CD4-positive, alpha-beta T cell treated with Interleukin-2 at 100 ng/mL for 4 hours (primary cell): ENCODE measurements at places on chromosomes 6 and 20.

GRCh38 chr6:83822629-83823169, 30.5 kb upstream of the RIPPLY2 start:
- no peak for DNase-seq

- no peak for DNase-seq
These were observed 149.5 kb downstream of the ANKRD60 start for GRCh38 chr20:58078741-58079522.

- no peak for DNase-seq
These were observed 94.3 kb downstream of the INSM1 start for GRCh38 chr20:20462185-20462584.

DNA sequence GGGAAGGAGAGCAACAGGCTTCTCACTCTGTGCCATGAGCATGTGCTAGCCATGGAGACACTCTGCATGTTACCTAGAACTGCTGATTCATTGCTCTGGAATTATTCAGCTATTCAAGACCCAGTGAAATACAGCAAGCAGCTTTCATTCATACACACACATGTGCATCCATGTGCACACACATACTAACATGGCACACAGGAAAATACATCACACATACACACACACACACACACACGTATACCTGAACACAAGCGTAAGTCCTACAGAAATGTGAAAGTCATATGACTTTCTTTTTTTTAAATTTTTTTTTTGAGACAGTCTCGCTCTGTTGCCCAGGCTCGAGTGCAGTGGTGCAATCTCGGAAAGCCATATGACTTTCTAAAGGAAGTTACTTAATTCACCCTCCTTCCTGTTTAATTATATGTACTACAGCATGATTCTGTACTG, 108.2 kb upstream of the NFATC2 start:
- DNase-seq, result no peak

DNA sequence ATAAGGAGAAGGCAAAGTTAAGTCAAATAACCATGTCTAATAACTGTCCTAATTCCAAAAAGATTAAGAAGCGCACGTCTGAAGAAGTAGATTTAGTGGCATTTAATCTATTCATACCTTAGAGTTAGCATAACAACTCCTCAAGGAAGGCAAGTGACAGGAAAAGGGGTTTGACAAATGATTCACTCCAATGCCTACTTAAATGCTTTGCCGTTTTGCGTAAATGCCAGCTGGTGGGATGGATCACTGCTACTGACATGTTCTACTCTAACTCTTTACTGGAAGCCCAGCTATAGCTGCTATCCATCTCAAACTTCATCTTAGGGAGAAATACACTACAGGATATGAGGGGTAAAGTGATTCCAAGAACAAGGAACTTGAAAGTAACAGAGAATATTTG, 347.3 kb upstream of the RUNX2 start:
- no peak for DNase-seq

- DNase-seq, result no peak
These were observed 563.8 kb upstream of the MARCKS start for GRCh38 chr6:113293423-113293740.

DNA sequence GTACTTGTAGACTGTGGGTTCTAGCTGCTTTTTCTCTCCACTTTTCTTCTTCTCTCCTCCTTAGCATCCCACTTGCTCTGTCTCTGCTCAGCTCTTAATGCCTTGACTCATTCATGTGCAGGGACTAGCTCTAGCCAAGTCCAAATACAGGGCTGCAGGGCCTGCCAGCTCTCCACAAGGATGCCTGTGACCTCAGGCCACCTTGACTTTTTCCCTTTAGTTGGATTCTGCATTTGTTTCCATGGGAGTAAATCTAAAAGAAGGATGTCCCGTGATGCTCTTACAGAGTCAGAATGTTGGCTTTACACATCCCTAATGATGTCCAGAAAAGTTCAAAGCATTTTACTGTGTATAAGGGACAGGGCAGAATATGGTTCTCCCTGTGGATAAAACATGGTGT, 101.8 kb upstream of the PREP start:
- DNase-seq, result no peak

- DNase-seq, result no peak
These were observed 4.2 kb downstream of the RIMS4 start for GRCh38 chr20:44805979-44806620.

DNA sequence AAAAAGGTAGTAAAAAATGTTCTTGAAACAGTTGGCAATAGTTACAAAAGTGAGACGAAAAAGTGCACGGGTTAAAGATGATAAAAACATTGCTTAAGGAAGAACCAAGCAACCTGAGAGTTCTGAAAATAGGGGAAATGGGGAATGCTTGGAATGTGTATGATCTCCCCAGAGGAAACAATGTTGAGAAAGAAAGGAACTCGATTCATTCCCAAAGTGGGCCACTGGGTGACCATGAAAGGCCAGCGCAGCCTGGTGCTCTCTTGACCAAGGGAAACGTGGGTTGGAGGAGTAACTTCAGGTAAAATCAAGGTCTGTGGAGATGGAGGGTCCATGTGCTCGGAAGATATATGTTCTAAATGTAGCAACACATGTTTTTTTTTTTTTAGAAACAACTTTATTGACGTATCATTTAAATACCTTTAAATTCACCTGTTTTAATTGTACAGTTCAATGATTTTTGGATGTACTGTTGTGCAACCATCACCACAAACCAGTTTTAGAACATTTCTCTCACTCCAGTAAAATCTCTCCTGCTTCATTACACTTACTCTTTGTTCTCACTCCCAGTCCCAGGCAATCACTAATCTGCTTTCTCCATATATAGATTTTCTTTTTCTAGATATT, 34.5 kb upstream of the CEP85L start:
- DNase-seq, result no peak

DNA sequence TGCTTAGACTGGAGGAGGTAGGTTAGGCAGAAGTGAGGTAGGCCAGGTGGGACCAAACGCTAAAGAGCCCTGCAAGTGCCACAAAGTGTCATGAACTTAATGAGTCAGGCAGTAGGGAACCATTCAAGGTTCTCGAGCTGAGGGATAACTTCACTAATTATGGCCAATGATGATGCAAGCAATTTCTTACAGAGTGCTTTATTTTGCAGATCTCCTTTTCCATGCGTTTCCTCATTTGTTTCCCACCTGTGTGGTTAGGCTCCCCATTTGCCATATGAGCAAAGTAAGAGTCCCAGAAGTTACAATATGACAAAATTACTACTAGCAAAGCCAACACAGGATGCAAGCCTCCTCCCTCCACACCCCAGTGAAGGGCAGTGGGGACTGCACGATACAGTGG, 36.5 kb upstream of the PSMF1 start:
- DNase-seq, result no peak

- DNase-seq, result peak; percentile 55
These were observed 75.5 kb upstream of the SCP2D1 start for GRCh38 chr20:18738055-18738454.

- DNase-seq, result no peak
These were observed 49.2 kb downstream of the RNGTT start for GRCh38 chr6:88914180-88914579.

DNA sequence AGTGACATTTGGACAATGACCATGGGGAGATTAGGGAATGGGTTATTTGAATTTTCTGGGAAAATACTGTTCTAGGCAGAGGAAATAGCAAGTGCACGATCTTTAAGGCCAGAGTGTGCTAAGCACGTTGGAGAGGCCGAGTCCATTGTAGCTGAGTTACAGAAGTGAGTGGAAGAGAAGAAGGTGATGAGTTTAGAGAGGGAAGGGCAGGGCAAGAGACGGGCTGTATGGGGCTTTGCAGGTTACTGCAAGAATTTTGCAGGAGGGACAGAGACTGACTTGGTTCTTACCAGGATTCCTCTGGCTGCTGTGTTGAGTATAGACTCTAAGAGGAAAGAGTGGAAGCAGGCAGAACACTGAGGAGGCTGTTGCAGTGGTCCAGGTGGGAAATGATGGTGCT, 1.1 kb upstream of the NCOA3 start:
- DNase-seq, result no peak
